ENCODE measurements at places on chromosomes 7 and 10. TPM values are rescaled to one million over a fixed set of nuclear protein-coding genes. Genes with fewer than 3 reads are reported as not detected.

Gene HTR7
- not detected for polyA plus RNA-seq

- no peaks in the 10 kb centered on the region for H3K36me3 ChIP-seq
- no peak overlapping the region for H3K4me3 ChIP-seq
- no peak for DNase-seq
- peaks cover 22% of the 10 kb centered on the region for H3K4me1 ChIP-seq
- H3K27ac ChIP-seq = peak overlapping the region; percentile 42
- H3K27me3 ChIP-seq = no peaks in the 10 kb centered on the region
Measured at GRCh38 chr7:141651417-141651816, 50.5 kb downstream of the DENND11 start.

Gene AGAP5
- not detected for polyA plus RNA-seq

Gene UNCX
- polyA plus RNA-seq = not detected

GRCh38 chr7:111540199-111540815 lies 22.0 kb downstream of the IMMP2L start:
- DNase-seq = no peak
- peaks cover 18% of the 10 kb centered on the region for H3K36me3 ChIP-seq
- no peak overlapping the region for H3K4me3 ChIP-seq
- H3K27ac ChIP-seq = no peak overlapping the region

Gene MYL7
- not detected for polyA plus RNA-seq

DNA sequence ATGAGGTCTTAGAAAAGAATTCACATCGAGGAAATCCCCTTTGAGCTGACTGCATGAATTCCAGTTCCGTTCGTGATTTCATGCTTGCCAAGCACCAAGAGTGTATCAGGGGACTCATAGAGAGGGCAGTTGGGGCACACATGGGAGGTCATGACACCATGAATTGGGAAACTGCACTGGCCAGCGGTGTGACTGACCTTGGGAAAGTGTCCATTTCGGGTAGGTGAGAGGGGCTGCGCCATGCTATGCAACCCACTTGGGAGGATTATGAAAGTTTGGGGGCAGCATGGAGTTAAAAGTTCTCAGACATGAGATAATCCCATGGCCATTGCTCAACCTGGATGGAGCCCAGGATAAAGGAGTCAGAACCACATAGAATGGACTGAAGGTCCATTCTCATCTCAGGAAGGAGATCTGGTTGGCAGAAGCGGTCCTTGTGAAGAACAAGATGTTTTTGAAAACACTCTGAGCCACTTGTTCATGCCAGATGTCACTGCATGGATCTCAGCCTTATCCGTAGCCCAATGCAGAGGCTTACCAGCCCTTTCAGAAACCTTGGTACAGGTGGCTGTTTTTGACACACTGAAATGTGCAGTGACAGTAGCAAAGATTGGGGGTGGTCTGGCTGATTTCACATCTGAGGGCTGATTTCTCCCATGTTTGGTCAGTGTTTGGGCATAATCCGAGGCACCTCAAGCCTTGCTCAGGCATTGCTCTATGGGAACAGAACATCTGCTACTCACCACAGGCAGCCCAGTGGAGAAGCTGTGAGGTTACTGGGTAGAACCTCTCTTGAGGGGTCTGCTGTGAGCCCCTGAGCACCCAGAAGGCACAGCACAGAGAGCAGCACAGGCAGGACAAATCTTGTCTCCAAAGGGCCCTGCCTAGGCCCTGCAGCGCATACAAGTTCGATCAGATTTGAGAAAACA lies 252.3 kb downstream of the CXCL12 start:
- no peaks in the 10 kb centered on the region for H3K27me3 ChIP-seq
- no peaks in the 10 kb centered on the region for H3K4me1 ChIP-seq
- H3K27ac ChIP-seq = no peak overlapping the region

Gene SPAG6
- polyA plus RNA-seq = not detected

GRCh38 chr10:35058134-35058533 lies 32.0 kb downstream of the CUL2 start:
- DNase-seq = no peak
- H3K27ac ChIP-seq = peak overlapping the region; percentile 46
- peaks cover 9% of the 10 kb centered on the region for H3K4me1 ChIP-seq
- no peaks in the 10 kb centered on the region for H3K27me3 ChIP-seq
- peaks cover 16% of the 10 kb centered on the region for H3K36me3 ChIP-seq
- H3K4me3 ChIP-seq = no peak overlapping the region

DNA sequence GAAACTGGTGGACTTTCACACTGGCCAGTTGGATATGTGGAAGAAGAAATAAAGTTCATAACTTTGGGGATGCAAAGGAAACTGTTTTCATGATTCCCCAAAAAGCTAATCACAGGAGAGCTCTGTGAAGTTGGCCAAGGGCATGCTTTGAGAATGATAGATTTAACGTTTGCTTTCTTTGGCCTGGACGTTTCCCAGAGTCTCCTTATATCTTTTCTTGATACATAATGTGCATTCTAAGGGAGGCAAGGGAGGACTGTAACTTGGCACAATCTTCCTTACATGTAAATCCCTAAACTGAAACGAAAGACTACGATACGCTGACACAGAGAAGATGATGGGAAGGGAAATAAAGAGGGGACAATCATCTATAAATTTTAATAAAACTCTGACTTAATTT lies 176.5 kb upstream of the INHBA start:
- no peak for DNase-seq
- no peak overlapping the region for H3K4me3 ChIP-seq
- H3K4me1 ChIP-seq = peaks cover 34% of the 10 kb centered on the region
- H3K27me3 ChIP-seq = no peaks in the 10 kb centered on the region
- H3K36me3 ChIP-seq = no peaks in the 10 kb centered on the region

- DNase-seq = no peak
- no peaks in the 10 kb centered on the region for H3K27me3 ChIP-seq
- no peaks in the 10 kb centered on the region for H3K36me3 ChIP-seq
- no peak overlapping the region for H3K4me3 ChIP-seq
- H3K27ac ChIP-seq = no peak overlapping the region
Measured at GRCh38 chr10:34187201-34187600, 627.9 kb downstream of the PARD3 start.

Gene SLC26A5
- polyA plus RNA-seq = not detected

Gene MINPP1
- polyA plus RNA-seq = 7.4 TPM

- DNase-seq = no peak
- H3K4me3 ChIP-seq = peak overlapping the region; percentile 88
- H3K27ac ChIP-seq = peak overlapping the region; percentile 94
- no peaks in the 10 kb centered on the region for H3K27me3 ChIP-seq
- peaks cover 5% of the 10 kb centered on the region for H3K36me3 ChIP-seq
Measured at GRCh38 chr7:135147341-135147898, 452 bp upstream of the TMEM140 start.

Gene CPEB3
- 2.4 TPM for polyA plus RNA-seq

Gene MMD2
- not detected for polyA plus RNA-seq

DNA sequence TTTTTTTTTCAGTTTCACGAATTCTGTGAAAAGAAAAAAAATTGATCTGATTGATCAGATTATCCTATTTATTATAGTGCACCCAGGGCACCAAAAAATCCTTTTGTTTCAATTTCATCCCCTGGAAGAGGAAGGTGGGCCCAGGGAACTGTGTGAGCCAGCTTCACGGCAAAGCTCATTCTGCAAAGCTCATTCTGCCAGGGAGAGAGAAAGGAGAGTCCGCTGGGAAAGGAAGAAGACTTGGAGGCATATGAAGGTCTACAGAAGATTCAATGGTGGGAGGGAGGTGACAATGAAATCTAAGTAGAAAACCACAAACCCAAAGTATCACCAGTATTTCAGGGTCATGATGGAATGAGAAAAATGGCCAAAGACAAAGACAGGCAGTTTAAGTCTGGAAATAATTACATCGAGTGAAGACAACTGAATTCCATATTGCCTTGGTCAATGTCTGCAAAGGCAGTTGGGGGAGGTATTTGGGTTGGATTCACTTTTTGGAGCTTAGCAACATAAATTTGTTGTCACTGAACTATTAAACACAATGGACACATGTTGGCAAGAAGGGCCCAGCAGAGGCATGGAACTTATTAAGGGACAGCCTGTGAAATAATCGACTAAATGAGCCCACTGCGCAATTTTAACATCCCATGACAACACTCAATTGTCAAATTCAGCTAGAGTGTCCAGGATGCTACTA lies 587.8 kb upstream of the MKI67 start:
- H3K27me3 ChIP-seq = peaks cover 25% of the 10 kb centered on the region
- H3K4me3 ChIP-seq = no peak overlapping the region
- H3K4me1 ChIP-seq = no peaks in the 10 kb centered on the region
- DNase-seq = no peak
- H3K27ac ChIP-seq = no peak overlapping the region

GRCh38 chr10:10056961-10057360 lies 960.7 kb upstream of the CELF2 start:
- peaks cover 3% of the 10 kb centered on the region for H3K27me3 ChIP-seq
- no peak overlapping the region for H3K4me3 ChIP-seq
- H3K27ac ChIP-seq = no peak overlapping the region
- H3K36me3 ChIP-seq = no peaks in the 10 kb centered on the region

Gene CTNNA3
- 0.38 TPM for polyA plus RNA-seq

- DNase-seq = no peak
- no peak overlapping the region for H3K4me3 ChIP-seq
- H3K27ac ChIP-seq = peak overlapping the region; percentile 89
- H3K4me1 ChIP-seq = peaks cover 14% of the 10 kb centered on the region
Measured at GRCh38 chr7:11005202-11005601, 31.5 kb downstream of the PHF14 start.

GRCh38 chr7:27172823-27173510 lies 1.2 kb downstream of the HOXA10 start:
- no peak overlapping the region for H3K27ac ChIP-seq
- peaks cover 83% of the 10 kb centered on the region for H3K27me3 ChIP-seq
- DNase-seq = no peak

DNA sequence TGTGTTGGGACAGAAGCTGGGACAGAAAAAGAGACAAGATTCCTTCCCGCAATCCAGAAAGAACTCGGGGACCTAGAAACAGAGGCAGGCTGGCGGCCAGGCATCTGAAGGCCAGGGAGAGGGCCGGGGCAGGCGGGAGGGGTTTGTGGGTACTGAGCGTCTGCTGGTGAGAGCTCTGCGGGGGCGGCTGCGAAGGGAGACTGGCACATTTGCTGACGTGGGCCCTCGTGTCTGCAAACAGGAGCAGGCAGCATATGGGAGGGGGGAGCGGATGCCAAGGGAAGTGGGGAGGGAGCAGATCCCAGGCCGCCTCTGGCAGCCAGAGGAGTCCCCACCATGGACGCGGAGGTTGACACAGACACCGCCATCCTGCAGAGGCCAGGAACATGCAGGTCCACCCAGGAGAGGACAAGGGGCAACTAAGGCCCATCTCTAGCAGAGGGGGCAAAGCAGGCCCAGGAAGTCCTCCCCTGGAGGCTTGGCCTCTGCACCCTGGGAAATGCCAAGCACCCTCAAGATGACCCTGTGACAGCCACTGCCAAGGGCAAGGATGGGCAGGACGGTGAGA lies 32.2 kb downstream of the KCNH2 start:
- no peak overlapping the region for H3K27ac ChIP-seq
- DNase-seq = no peak
- peaks cover 57% of the 10 kb centered on the region for H3K27me3 ChIP-seq
- H3K4me1 ChIP-seq = peaks cover 2% of the 10 kb centered on the region

GRCh38 chr10:77116904-77117303 lies 520.7 kb downstream of the KCNMA1 start:
- H3K27me3 ChIP-seq = peaks cover 10% of the 10 kb centered on the region
- H3K36me3 ChIP-seq = no peaks in the 10 kb centered on the region
- DNase-seq = no peak
- no peak overlapping the region for H3K4me3 ChIP-seq
- no peaks in the 10 kb centered on the region for H3K4me1 ChIP-seq
- no peak overlapping the region for H3K27ac ChIP-seq

DNA sequence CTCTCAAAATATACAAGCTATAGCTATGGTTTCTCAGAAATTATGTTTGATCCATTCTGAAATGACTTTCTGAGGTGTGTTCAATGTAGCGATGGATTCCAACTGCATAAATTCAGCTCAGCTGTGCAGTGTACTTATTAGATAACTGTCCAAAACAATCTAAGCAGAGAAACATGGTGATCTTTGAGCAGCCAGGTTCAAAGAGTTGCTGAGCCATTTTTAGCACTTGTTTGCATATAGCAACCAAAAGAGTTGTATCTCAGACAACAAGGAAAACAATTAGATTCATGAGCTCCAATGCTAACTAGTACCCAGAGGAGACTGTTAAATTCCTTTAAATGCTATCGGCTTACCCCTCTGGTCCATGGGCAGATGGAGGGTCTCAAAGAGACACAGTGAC lies 15.9 kb upstream of the KCNIP2 start:
- H3K27me3 ChIP-seq = no peaks in the 10 kb centered on the region
- DNase-seq = no peak
- peaks cover 30% of the 10 kb centered on the region for H3K36me3 ChIP-seq

GRCh38 chr7:49023345-49024328 lies 99.3 kb downstream of the CDC14C start:
- DNase-seq = no peak
- no peaks in the 10 kb centered on the region for H3K36me3 ChIP-seq
- H3K27ac ChIP-seq = no peak overlapping the region

- H3K27ac ChIP-seq = no peak overlapping the region
- H3K27me3 ChIP-seq = no peaks in the 10 kb centered on the region
- peaks cover 12% of the 10 kb centered on the region for H3K4me1 ChIP-seq
- no peaks in the 10 kb centered on the region for H3K36me3 ChIP-seq
- DNase-seq = no peak
Measured at GRCh38 chr10:72688208-72688651, 3.7 kb upstream of the MCU start.

All from naive B cell (primary cell).